ENCODE measurements at places on chromosomes 4 and X.

DNA sequence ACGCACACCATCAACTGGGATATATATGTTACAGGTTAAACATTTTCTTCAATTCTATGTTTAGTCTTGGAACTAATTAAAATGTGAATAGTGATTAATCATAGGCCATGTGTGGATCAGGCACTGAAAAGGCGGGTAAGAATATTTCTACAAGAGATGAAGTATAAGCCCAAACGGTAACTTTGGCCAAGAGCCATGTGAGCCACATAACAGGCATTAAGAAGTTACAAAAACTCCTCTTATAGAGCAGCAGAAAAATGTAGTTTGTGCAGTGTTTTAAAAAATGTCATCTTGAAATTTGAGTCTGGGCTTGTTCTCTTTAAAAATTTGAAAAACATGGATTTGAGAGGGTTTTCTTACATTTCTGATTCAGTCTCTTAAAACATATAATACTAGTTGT is 521.8 kb upstream of the DIPK2B start:
- no peak for DNase-seq

GRCh38 chr4:29538889-29539646 is 1181.1 kb upstream of the PCDH7 start:
- DNase-seq = no peak

- DNase-seq = no peak
Observed at GRCh38 chrX:20270562-20270890, 3.8 kb upstream of the RPS6KA3 start.

- DNase-seq = no peak
Observed at GRCh38 chr4:166146806-166147540, 273.9 kb downstream of the TLL1 start.

GRCh38 chr4:140109292-140109691 is 44.7 kb downstream of the MAML3 start:
- no peak for DNase-seq

GRCh38 chr4:159600061-159600460 is 497.2 kb downstream of the RAPGEF2 start:
- DNase-seq = no peak

DNA sequence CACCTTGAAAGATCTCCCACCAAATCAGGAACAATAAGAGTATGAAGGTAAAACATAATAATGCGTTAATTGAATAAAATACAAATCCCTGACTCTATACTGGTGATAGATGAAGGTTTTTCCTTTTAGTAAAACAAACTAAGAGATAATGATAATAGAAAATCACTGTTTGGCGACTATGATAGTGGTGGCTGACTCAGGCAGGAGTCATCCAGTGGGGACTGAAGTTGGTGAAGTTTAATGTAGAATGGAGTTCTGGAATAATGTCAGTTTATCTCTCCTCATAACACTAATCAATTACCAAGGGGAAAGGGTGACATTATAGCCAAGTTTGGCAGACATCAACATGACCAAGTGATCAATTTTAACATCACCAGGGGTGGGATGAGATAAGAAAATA is 21.3 kb downstream of the ABCG2 start:
- DNase-seq = no peak

GRCh38 chrX:69021141-69021960 is 143.9 kb downstream of the PJA1 start:
- no peak for DNase-seq

- no peak for DNase-seq
Observed at GRCh38 chr4:182823576-182823975, 93.6 kb downstream of the DCTD start.

DNA sequence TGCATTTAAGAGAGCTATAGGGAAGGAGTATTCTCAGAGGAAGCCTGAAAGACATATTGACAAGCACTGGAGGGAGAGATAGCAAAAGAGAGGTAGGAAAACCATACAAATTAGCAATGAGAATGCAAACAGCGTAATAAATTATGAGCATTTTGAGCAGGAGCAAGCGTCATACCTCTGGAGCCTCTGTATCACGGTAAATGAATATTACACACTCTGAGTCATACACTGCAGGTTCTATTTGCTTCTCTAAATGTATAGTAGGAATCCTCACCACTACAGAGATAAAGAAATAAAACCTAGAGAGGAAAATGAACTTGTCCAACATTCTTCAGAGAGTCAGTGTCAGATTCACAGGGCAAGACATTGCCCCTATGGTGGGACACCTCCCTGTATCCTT is 46.4 kb upstream of the GABRE start:
- no peak for DNase-seq

DNA sequence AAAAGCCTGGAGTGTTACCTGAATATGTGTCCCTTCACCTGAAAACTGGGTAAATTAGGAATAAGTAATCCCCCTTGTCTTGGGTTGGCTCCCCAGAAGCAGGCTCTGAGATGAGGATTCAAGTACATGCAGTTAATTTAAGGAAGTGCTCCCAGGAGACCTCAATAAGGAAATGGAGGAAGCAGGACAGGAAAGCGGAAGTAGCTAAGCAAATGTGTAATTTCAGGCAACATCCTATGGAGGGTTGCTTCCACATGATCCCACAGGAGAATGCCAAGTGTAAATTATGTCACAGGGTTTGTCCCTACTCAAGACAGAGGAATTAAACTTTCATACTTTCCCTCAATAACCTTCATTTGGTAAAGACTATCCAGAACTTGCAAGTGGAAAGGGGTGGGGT is 48.1 kb upstream of the ARHGEF6 start:
- no peak for DNase-seq

GRCh38 chr4:173038192-173038896 is 130.3 kb upstream of the GALNT7 start:
- no peak for DNase-seq

DNA sequence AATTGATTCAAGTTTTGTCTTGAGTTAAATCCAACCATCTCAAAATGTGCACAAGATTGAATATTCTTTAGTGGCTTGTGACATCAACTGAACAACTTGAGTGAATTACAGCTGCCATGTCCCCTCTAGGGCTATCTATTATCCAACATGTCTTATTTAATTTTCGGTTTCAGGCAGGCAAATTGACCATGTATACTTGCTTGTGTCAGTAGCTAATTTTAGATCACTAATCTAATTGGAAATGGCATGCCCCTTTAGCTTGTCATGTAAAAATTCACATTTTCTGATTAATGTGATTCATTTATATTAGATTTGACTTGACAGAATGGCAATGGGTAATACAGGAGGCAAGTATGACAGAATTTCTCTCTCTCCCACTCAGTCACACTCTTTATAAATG is 93.2 kb upstream of the NR0B1 start:
- DNase-seq = no peak
